ENCODE measurements at places on chromosomes 7 and 10.

- no peak for DNase-seq
Measured at GRCh38 chr7:4962872-4963775, 4.1 kb upstream of the MMD2 start.

GRCh38 chr7:28573651-28574301 lies 161.5 kb downstream of the CREB5 start:
- DNase-seq = no peak

GRCh38 chr10:118047157-118047719 lies 497 bp upstream of the RAB11FIP2 start:
- no peak for DNase-seq

GRCh38 chr7:14931511-14932215 lies 29.1 kb upstream of the DGKB start:
- no peak for DNase-seq

GRCh38 chr7:50166997-50167965 lies 74.2 kb upstream of the ZPBP start:
- no peak for DNase-seq

DNA sequence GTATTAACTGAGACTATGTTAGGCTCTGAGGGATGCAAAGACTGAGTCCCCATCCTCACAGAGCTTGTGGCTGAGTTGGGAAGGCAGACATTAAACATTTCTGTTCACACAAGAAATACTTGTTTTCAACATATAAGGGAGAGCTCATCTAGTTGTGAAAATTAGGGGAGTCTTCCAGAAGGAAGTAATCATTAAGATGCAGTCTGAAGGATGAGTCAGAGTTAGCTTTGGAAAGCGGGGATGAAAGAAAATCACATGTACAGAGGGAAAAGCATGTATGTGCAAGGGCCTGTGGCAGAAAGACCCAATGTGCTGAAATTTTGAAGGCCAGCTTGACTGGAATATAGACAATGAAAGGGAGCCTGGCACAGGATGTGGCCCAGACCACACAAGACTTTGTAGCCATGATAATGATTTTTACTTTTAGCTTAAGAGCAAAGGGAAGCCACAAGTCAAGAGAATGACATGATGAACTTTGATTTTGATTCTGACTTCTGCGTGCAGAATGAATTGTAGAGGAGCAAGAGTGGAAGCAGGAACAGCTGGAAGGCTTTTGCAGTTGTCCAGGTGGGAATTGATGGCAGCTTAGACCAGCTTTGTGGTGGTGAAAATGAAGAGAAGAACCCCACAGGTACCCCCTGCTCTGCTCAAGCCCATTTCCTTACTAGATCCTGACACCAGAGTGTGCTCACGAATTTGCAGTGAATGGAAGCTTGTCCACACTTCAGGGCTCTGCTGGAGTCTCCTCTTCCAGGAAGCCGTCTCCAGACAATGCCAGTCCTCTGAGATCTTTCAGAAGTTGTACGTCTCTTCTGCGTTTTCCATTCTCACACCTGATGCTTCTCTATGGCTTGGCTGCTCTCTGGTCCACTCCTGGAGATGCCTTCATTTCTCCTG lies 115.6 kb downstream of the ATXN7L1 start:
- no peak for DNase-seq

GRCh38 chr7:69445541-69445940 lies 152.7 kb upstream of the AUTS2 start:
- no peak for DNase-seq

- no peak for DNase-seq
Measured at GRCh38 chr7:113268757-113269156, 150.4 kb upstream of the SMIM30 start.

DNA sequence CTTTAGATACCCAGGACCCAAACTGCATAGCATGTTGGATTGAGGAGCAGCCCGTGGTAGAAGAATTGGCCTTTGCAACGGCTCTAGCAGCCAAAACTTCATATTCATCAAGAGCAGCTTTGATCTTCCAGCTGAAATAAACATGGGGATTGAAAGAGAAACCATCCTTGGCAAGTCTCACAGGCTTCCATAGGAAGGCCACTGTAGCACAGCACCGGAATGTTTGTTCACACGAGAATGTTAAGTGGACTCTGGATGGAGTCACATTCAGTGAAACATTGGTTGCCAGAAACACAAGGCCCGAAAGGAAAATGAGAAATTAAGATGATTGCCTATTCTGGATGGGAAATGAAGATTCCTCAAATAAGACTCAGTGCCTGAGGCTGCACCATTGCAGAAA lies 97.4 kb downstream of the RAB18 start:
- DNase-seq = no peak

DNA sequence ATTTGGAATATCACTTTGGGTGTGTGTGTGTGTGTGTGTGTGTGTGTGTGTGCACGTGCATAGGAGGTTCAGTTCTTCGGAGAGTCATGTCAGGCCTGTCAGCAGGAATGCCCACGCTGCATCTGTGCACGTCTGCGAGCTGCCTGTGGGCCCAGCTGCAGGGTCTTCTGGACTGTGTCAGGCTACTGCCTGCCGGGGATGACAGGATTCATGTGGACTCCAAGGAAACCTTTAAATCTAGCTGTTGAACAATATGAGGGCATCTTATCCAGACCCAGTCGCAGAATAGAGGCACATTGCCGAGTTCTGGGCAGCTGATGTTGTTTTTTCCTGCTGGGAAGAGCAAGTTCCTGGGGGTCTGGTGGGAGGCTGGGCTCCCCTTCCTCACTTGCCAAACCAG lies 19.0 kb downstream of the AQP1 start:
- DNase-seq = no peak

- DNase-seq = no peak
Measured at GRCh38 chr7:118040562-118040961, 143.4 kb upstream of the LSM8 start.

DNA sequence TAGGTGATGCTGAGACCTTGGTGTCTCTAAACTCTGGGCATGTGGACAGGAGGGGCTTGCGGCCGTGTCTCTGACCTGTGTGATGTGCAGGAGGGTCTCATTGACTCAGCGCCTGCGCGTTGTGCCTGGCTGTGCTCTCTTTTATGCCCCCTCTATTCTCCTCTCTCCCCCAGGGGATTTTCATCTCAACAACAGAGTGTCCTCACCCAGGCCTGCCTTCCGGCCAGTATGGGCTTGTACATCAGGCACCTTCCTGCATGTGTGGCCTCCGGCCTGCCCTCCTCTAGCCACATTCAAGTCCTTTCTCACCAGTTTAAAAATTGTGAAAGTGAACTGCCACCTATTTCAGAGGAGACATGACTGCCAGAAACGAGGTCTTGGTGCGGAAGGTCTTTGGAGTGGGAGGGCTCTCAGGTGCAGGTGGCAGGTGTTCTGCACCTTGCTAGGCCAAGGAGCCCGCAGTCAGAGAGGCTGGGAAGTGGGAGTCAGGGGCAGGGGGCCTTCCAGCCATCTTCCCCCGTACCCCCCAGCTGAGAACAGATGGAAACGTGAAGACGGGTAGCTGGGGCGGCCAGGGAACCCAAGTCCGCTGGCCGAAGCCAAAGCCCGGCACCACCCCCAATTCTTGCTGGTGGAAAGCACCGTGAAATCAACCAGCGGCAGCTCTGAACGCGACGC lies 531 bp upstream of the INTS15 start:
- DNase-seq = no peak

GRCh38 chr10:20100171-20100570 lies 283.9 kb downstream of the PLXDC2 start:
- DNase-seq = no peak

GRCh38 chr10:15857107-15857575 lies 3.2 kb downstream of the MINDY3 start:
- no peak for DNase-seq

- DNase-seq = no peak
Measured at GRCh38 chr7:39248041-39248691, 270.5 kb downstream of the POU6F2 start.

GRCh38 chr10:6802759-6803426 lies 222.8 kb upstream of the PRKCQ start:
- DNase-seq = no peak

DNA sequence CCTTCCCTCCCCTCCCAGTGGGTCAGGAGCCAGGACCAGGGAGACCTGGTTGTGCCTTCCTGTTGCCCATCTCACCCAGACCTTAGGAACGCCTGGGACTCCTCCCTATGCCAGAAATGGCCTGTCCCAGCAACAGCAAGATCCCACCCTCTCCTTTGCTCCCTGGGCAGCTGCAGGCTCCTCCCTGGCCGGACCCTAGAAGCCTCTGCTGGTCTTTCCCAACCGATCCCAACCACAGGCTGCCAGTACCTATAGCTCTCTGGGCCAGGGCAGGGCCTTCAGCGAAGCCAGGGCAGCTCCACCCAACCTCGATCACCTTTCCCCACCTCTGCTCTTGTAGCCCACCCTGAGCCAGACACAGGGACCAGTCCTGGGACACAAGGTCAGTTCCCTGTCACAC lies 21.9 kb downstream of the LDB3 start:
- no peak for DNase-seq

- DNase-seq = no peak
Measured at GRCh38 chr10:46523119-46523961, 33.1 kb downstream of the GPRIN2 start.

- DNase-seq = no peak
Measured at GRCh38 chr7:22117222-22117621, 171.5 kb upstream of the CDCA7L start.

- no peak for DNase-seq
Measured at GRCh38 chr7:79377097-79377496, 76.4 kb downstream of the MAGI2 start.

DNA sequence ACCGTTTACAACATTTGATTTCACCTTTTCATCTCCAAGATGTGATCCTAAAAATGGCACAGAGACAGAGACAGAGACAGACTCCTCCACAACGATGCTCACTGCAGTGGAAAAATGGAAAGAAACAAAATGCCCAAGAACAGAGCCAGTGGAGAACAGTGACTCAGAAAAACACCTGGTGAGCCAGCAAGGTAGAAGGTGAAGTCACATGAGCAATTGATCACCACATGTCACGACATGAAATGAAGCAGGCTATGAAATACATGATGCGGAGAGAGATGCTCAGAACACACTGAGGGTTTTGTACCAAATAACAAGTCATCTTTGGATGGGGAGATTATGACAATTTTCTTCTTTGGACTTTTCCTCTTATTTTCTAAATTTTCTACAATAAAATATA lies 3.5 kb downstream of the MSMB start:
- no peak for DNase-seq

GRCh38 chr10:123309731-123310130 lies 155.5 kb downstream of the BUB3 start:
- DNase-seq = no peak

- no peak for DNase-seq
Measured at GRCh38 chr10:70832221-70832620, 16.5 kb downstream of the SGPL1 start.

DNA sequence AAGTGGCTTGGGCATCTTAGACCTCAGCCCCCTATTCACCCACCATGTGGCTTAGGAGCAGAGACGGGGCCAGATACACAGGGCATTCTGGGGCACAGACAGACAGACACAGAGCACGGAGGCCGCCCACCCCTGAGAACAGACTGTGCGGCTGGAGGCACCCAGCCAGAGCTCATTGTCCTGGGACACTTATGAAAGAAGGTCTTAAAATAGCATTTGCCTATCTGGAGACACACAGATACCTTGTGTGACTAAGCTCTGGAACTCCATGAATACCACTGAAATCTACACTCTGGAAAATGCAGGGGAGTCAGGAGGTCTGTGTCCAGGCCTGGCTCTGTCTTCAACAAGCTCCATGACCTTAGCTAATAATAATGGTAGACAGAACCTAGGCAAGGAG lies 41.4 kb upstream of the ADO start:
- no peak for DNase-seq

DNA sequence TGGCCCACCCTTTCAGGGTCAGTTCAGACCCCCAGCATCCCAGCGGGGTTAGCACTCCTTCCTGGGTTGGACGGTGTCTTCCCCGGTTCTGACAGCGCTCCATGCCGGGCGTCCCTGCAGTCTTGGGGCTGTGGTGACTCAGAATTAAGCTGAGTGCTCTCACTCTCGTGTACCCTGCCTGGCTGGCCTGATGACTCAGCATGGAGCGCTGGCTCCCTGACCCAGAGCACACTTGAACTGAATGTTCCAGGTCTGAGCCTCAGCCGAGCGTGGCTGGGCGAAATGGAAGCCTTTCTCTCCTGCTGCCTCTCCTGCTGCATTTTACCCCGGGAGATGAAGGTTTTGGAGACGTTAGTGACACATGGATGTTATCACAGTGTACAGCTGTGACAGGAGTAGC lies 7.1 kb downstream of the BAG3 start:
- peak; percentile 76 for DNase-seq

- DNase-seq = no peak
Measured at GRCh38 chr7:1700536-1701333, 30.7 kb downstream of the ELFN1 start.

DNA sequence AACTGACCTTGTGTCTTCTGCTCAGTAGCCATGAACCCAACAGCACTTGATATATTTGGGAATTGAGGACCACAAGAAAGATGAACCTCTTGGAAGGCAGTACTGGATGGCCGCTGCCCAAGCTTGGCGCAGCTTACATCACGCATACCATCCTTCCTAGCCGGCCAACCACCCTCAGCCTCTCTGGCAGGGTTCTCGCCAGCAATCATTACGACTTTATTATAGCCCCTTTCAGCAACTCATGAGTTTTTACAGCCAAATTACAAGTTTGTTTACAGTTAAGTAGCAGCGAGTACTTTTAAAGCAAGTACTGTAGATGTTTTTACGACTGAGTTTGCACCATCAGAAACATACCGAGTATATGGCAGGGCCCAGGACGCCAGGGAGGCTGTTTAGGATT lies 769.1 kb downstream of the SUGCT start:
- DNase-seq = no peak

DNA sequence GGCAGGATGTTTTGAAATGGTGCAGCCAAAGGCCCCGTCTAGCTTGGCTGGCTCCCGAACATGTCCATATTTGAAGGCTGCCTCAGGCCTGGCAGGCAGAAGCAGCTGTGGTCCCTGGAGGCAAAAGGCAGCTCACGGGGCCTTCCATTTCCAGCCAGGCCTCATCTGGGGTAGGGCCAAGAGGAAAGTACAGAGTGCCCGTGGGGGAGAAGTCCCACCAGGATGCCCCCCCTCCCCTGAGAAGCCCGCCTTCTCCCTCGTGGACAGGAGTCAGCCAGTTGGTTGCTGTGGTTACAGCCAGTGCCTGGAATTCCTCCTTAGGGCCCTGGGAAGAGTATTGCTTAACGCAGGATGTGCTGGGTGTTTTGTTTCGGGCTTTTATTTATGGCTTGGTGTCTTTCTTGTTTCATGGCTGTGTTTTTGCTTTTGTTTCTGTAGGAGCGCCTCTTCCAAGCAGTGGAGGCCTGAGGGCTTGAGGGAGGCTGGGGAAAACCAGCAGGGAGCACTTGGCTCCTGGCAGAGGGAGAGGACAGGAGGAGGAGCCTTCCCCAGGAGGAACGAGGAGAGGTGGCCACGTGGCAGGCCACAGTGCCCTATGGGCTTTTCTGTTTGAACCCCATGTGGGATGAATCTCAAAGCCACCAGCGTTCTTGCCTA lies 45.4 kb downstream of the CHST3 start:
- DNase-seq = no peak

Data from NCI-H510A (cell line).